ENCODE measurements at places on chromosomes 4 and X.

GRCh38 chr4:152106113-152106763 is 345.4 kb upstream of the GATB start:
- no peak for DNase-seq

DNA sequence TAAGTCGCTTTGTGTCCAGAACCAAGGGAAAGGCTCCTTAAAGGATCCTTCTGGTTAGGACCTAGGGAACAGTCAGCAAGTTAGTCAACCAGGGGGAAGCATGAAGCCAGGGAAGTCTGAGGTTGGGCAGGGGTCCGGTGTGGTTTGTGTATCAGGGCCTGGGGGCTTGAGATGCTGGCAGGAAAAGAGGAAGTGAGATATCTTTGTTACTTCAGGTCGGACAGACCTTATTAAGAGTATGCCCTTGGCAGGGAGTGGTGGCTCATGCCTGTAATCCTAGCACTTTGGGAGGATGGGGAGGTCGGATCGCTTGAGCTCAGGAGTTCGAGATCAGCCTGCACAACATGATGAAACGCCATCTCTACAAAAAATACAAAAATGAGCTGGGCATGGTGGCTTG is 52.3 kb upstream of the TRPC5OS start:
- no peak for DNase-seq

- no peak for DNase-seq
These were observed 62.9 kb downstream of the FGF13 start for GRCh38 chrX:138648568-138648967.

- DNase-seq = no peak
These were observed 897.0 kb downstream of the ARAP2 start for GRCh38 chr4:35347276-35347675.

DNA sequence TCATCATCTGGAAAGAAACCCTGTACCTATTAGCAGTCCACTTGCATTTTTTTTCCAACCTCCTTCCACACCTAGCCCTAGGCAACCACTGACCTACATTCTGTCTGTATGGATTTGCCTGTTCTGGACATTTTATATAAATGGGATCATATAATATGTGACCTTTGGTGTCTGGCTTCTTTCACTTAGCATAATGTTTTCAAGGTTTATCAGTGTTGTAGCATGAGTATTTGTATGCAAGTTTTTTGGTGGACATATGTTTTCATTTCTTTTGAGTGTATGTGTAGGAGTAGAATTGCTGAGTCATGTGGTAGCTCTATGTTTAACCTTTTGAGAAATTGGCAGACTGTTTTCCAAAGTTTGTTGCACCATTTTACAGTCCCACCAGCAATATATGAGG is 198.6 kb downstream of the CEP135 start:
- DNase-seq = no peak

DNA sequence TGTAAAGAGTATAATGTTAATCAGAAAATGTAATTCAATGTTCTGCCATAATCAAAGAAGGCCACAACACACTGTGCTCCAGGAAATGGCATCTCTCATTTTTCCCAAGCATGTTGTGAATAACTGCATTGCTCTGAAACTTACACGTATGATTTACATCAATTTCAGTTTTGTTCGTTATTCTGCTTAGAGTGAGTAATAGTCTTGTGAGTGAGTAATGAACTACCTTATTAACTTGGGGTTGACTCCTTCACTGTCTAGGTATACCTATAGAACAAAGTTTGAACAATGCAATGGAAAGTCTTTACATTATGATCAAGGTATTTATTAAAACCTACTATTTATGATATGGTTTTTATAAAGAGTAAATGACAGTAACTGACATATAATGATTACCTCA is 17.8 kb upstream of the IBSP start:
- DNase-seq = no peak

GRCh38 chrX:2487366-2487765 is 13.4 kb downstream of the DHRSX start:
- no peak for DNase-seq

DNA sequence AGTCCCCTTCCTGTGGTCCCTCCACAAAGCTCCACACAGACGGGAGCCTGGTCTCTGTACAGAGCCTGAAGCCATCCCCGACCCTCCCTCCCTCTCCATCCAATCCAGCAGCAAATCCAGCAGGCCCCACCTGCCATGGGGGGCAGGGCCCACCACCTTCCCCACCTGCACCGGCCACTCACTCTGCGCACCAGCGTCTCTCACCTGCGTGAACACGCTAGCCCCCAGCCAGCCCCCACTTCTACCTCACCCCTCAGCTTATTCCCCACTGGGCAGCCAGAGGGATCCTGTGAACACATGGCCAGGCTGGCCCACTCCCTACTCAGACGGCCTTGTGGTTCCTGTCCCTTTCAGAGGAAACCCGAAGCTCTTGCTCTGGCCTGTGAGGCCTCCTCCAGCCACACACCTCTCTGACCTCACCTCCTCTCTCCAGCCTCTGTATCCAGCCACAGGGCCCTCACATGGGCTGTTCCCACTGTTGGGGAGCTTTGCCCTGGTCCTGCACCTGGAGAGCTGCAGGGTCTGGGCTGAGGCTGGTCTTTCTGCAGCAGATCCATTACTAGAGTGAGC is 70.9 kb downstream of the WFS1 start:
- no peak for DNase-seq

- no peak for DNase-seq
These were observed 17.7 kb upstream of the ANXA3 start for GRCh38 chr4:78533854-78534253.
